GM23248 (cell line): ENCODE measurements at places on chromosomes 1 and 21. TPM values are rescaled to one million over a fixed set of nuclear protein-coding genes. Genes with fewer than 3 reads are reported as not detected.

- no peaks in the 10 kb centered on the region for H3K36me3 ChIP-seq
- H3K4me3 ChIP-seq = no peak overlapping the region
- H3K27me3 ChIP-seq = no peaks in the 10 kb centered on the region
- DNase-seq = peak; percentile 66
- H3K27ac ChIP-seq = peak overlapping the region; percentile 90
- H3K4me1 ChIP-seq = peaks cover 24% of the 10 kb centered on the region
Observed at GRCh38 chr21:29209696-29210095, 79.3 kb downstream of the MAP3K7CL start.

ZNF695 gene
- 0.51 and 1.2 TPM in 2 replicates for total RNA-seq

GRCh38 chr1:61441723-61442262, 283.1 kb downstream of the TM2D1 start:
- H3K36me3 ChIP-seq = no peaks in the 10 kb centered on the region
- no peaks in the 10 kb centered on the region for H3K27me3 ChIP-seq
- no peak overlapping the region for H3K27ac ChIP-seq

FMN2 gene
- 114 and 141 TPM in 2 replicates for total RNA-seq

DNA sequence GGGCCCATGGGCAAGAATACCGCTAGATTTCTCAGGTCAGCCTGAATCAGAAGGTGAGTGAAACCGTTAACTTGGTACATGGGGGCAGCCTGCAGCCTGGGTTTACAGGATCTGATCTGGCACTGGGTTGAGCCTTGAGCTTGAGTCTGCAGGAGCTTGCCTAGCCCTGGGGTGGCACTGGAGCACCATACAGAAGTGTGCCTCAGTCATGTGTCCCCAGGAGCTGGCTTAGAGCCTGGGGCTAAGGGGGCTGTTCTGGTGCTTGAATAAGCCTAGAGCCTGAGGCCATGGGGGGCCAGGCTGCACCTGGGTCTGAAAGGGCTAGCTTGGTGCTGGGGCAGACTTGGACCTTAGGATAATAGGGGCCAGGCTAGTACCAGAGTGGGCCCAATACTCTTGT, 457.2 kb upstream of the PBX1 start:
- no peak overlapping the region for H3K4me3 ChIP-seq
- H3K4me1 ChIP-seq = no peaks in the 10 kb centered on the region
- H3K36me3 ChIP-seq = no peaks in the 10 kb centered on the region
- no peaks in the 10 kb centered on the region for H3K27me3 ChIP-seq

GRCh38 chr1:88247666-88248065, 436.4 kb upstream of the PKN2 start:
- H3K4me3 ChIP-seq = no peak overlapping the region
- H3K27me3 ChIP-seq = no peaks in the 10 kb centered on the region
- H3K36me3 ChIP-seq = no peaks in the 10 kb centered on the region
- no peaks in the 10 kb centered on the region for H3K4me1 ChIP-seq
- DNase-seq = peak; percentile 19

DNA sequence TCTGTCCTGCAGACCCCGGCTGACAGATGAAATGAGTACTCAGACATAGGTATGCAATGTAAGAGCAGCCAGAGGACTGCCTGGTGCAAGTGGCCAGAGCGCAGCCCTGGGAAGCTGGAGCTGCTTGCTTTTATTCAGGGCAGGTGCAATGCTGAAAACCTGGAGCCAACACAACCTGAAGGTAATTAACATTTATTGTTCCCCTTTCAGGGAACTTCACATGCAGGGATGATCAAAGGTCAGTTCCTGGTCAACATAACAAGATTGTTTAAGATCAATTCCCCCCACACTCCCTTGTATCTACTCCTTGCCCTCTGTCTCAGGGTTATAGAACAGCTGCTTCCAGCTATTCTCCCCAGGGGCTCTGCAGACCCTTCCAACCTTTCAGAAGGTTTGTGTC, 48.7 kb upstream of the PRELP start:
- H3K4me1 ChIP-seq = peaks cover 8% of the 10 kb centered on the region
- H3K27ac ChIP-seq = no peak overlapping the region
- no peaks in the 10 kb centered on the region for H3K36me3 ChIP-seq
- DNase-seq = no peak
- H3K27me3 ChIP-seq = peaks cover 13% of the 10 kb centered on the region
- H3K4me3 ChIP-seq = no peak overlapping the region

GRCh38 chr1:109113590-109114341, at the start of gene ELAPOR1:
TSS of gene ELAPOR1 (plus strand) at chr1:109114115. CDS start at chr1:109114184, 69 bp downstream.
- peaks cover 4% of the 10 kb centered on the region; the same call in 1 of the 2 replicates for H3K4me1 ChIP-seq
- no peaks in the 10 kb centered on the region for H3K27me3 ChIP-seq
- peak within 1 kb of the TSS; percentile 62 for H3K4me3 ChIP-seq
- no peaks in the 10 kb centered on the region for H3K36me3 ChIP-seq
- peak; percentile 65 for DNase-seq
- no peak within 1 kb of the TSS for H3K27ac ChIP-seq

GRCh38 chr1:21866707-21867043, 54.6 kb downstream of the LDLRAD2 start:
- H3K27ac ChIP-seq = no peak overlapping the region
- no peak overlapping the region for H3K4me3 ChIP-seq
- peaks cover 14% of the 10 kb centered on the region for H3K4me1 ChIP-seq
- peaks cover 48% of the 10 kb centered on the region for H3K36me3 ChIP-seq

GRCh38 chr1:3219005-3219790, 150.2 kb downstream of the PRDM16 start:
- no peak overlapping the region for H3K27ac ChIP-seq
- no peak overlapping the region for H3K4me3 ChIP-seq
- no peaks in the 10 kb centered on the region for H3K4me1 ChIP-seq
- H3K36me3 ChIP-seq = no peaks in the 10 kb centered on the region
- peaks cover 51% of the 10 kb centered on the region for H3K27me3 ChIP-seq
- peak; percentile 73 for DNase-seq

DNA sequence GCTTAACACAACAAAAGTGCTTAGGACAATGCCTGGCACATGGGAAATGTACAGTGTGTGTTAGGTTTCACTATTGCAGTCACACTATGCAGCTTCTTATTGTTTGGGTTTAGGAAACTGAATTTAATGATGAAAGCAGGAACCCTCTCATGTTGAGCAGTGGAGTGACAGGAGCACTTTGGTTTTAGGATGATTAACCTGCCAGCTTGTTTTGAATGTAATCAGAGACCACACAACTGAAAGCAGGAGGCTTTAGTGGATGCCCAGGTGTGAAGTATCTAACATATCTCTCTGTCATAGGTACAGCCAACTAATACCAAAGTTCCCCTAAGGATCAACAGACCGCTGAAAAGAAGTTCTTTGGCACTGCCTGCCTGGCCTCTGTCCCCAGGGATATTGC, 406.9 kb upstream of the USP24 start:
- no peaks in the 10 kb centered on the region for H3K27me3 ChIP-seq
- H3K27ac ChIP-seq = no peak overlapping the region
- H3K4me1 ChIP-seq = no peaks in the 10 kb centered on the region
- no peaks in the 10 kb centered on the region for H3K36me3 ChIP-seq
- no peak overlapping the region for H3K4me3 ChIP-seq
